Right kidney (tissue), 9 donors: ENCODE measurements at places on chromosomes 4 and X.

DNA sequence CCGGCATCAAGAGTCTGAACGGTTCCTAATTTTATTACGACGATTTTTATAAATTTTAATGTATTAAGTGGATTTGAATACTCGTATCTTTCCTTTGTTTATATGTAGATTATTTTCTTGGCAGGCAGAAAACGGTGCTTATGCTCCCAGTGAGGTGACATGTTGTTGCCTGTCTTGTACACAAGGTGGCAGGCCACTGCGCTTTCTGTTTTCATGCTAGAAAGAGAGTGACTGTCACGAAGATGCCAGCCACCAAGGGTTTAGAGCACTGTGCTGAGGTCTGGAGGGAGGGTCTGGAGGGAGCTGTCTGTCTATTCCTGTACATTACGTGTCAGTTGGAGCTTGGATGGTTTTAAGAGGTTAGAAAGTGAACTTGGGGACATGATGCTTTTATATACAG is 87.7 kb downstream of the SHROOM2 start:
- no peak for DNase-seq

GRCh38 chr4:25401066-25401465 is 24.0 kb downstream of the ANAPC4 start:
- no peak for DNase-seq

- no peak for DNase-seq
Measured at GRCh38 chrX:142036116-142036515, 132.4 kb downstream of the MAGEC1 start.

DNA sequence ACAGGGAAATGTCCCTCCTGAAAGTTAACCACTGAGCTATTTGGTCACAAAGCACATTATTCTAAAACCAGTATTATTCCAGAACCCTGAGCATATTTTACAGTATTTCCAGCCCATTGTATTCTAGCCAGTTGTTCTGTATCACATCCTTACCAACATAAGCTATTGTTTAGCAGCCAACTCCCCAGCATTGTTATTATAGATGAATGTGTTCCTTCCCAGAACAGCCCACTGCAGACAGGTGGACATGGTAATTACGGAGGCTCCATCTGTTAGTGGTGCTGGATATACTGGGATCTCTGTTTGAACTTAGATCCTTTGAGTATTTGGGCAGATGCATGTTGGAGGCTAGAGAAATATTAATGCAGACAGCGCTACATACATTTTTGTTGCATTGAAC is 126.1 kb downstream of the MGST2 start:
- no peak for DNase-seq

GRCh38 chrX:153470411-153471363 is at the start of gene HAUS7:
HAUS7 (minus strand) TSS chrX:153470576; CDS start chrX:153470557, 19 bp downstream.
- peak; percentile 55 for DNase-seq

- DNase-seq: no peak
Measured at GRCh38 chr4:10738826-10739489, 54.4 kb upstream of the CLNK start.

DNA sequence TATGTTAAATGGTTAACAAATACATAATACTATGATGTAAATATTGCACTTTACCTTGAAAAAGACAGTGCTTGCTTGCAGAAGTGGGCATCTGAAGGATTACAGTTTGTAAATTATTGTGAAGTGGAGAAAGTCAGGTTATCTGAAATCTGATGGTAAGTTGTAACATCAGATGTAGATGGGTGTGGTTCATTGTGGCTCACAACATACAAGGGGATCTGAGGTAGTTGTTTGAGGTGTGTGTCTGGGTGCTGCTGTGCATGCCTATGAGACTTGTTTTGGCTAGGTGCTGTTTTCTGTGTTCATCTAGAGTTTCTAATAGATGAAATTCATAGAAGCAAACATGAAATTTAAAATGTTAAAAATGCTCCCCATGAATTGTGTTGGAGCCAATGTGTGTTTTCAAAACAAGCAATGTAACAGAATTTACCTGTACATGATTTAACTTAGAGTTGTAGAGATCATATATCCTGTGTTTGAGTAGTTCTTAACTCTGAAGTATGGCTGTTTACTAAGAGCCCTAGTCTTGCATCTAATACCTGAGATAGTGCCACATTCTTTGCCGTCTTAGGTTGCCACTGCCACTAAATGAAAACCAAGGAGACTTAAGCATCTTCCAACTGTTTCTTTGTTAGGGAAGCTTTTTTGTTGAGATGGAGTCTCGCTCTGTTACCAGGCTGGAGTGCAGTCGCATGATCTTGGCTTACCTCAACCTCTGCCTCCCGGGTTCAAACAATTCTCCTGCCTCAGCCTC is 11.9 kb upstream of the NDUFC1 start:
- no peak for DNase-seq

GRCh38 chrX:15471028-15471427 is 22.1 kb downstream of the PIR start:
- DNase-seq: peak; percentile 6

DNA sequence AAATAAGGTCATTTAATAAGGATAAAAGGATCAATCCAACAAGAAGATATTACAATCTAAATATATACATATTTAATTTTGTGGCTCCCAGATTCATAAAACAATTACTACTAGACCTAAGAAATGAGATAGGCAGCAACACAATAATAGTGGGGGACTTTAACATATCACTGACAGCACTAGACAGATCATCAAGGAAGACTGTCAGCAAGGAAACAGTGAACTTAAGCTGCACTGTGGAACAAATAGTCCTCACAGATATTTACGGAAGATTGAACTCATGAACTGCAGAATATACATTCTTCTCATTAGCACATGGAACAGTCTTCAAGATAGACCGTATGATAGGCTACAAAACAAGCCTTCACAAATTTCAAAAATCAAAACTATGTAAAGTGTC is 56.1 kb upstream of the NAP1L2 start:
- DNase-seq: no peak

- DNase-seq: no peak
Measured at GRCh38 chr4:150909116-150909515, 106.0 kb downstream of the LRBA start.

DNA sequence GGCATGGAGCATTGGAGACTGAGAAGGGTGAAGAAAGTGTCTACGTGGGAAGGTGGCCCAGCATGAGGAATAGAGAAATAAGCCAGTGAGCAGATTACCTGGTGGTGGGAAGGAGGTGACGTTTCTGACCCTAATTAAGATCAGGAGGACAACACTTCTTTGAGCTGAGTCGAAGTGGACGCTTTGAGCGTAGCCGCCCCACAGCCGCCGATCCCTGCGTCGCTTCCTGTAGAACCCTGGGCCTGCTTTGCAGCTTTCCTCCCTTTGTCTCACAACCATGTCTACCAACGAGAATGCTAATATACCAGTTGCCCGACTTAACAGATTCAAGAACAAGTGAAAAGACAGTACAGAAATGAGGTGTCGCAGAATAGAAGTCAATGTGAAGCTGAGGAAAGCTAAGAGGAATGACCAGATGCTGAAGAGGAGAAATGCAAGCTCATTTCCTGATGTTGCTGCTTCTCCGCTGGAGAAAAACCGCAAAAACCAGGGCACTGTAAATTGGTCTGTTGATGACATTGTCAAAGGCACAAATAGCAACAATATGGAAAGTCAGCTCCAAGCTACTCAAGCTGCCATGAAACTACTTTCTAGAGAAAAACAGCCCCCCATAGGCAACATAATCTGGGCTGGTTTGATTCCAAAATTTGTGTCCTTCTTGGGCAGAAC is 6.4 kb upstream of the ANTXR2 start:
- no peak for DNase-seq

DNA sequence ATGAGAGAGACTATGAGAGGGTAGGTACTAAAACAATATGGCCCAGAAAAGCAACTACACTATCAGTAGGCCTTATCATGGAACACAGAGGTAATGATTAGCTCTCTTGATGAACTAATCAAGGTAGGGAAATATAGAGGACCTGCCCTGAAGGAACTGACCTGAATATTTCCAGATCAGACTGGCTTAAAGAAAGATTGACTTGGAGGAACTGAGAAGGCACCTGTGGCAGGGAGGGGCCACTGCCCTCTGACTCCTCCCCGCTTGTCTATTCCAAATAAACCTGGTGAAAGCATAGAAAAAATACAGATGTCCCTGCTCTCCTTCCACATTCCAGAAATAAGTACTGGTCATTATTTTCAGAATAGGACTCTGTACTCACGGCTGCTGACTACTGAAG is 5.5 kb downstream of the RPS6KA6 start:
- no peak for DNase-seq

GRCh38 chr4:7816771-7817170 is 122.9 kb downstream of the AFAP1 start:
- no peak for DNase-seq

- peak; percentile 13 for DNase-seq
Measured at GRCh38 chrX:47143894-47144625, 442 bp downstream of the NDUFB11 start.

GRCh38 chr4:52317361-52317879 is 266.3 kb downstream of the SPATA18 start:
- no peak for DNase-seq

DNA sequence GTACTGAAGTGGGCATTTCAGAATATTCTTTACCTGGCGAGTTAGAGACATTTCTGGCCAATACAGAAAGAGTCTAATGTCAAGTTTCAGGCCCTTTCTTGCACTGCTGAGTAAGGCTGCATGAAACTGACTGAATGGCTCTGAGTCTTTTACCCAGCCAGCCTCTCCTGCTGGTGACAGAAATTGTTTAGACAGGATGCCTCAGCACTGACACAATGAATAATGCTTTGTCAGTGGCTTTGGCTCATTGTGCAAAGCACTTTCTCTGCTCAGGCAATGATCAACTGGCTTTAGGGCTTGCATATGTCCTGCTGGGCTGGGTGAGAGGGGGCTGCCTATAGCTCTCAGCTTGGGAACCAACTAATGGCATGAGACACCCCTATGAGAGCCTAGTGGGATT is 45.5 kb downstream of the CLNK start:
- no peak for DNase-seq

DNA sequence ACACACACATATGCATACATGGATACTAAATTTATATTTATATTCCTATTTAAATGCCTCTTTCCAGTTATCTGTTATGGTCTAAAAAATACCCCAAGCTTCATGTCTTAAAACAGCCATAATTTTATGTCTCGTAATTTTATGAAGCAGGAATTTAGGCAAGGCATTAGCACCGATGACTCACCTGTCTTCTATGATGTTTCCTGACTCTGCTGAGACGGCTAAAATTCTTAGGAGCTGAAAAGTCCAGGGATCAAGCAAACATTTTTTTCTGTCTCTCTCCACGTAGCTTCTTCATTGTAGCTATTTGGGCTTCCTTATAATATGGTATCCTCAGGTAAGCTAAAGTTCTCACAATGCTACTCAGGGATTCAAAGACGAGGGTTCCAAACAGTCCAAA is 930.3 kb downstream of the STIM2 start:
- no peak for DNase-seq

DNA sequence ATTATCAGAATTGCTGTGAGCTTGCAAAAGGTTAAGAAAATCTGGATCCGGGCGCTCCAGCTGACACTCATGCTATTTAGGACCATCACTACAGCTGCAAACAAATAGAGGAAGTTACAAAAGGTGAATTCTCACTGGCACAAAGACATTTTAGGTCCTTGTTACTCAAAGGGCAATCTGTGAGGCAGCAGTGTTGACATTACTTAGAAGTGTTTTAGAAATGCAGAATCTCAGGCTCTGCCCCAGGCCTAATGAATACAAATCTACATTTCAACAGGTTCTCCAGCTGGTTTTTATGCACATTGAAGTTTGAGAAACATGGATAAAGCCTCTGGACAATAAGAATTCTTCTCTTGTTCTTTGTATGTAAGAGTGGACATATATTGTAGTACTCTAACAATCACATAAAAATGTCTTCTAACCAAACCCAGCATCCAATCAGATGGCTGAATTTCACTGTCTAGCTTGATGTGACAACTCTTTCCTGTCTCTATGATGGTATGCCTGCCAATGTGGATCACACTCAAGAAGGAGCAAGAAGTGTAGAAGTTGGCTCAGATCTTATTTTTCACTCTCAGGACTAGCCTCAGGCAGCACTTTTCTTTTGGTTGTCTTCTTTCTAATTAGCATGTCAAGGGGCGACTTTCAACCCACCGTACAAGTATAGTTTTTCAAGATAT is 18.8 kb downstream of the SLC7A11 start:
- DNase-seq: no peak

DNA sequence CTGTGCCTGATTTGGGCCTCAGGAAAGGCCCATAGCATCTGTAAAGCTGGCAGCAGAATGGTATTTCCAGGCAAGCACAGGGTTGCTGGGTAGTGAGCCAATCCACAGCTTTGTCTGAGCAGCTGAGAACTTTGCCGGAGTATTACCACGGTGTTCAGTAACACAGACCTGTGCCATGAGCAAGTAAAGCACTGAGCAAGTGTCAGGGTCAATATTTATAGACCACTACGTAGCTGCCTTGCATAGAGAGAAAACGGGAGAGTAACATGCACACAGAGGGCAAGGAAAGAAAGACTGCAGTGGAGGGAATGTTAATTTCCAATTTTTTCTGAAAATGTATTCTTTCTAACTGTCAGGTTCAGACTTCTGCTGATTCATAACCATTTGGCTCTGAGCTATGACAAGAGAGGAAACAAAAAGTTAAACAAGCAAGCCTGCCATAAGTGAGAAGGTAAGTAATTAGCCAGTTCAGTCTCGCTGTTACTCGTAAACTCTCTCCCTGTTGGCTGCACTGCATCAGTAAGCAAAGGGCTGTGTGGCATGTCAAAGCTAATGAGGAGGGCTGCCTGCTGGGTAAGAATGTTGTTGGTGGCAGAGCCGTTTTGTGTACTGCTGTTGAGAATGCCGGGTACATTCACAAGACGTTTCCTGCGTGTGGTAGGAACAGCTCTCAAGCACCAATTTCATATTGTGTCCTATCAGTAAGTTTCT is 238.1 kb downstream of the BMPR1B start:
- DNase-seq: peak; percentile 57

DNA sequence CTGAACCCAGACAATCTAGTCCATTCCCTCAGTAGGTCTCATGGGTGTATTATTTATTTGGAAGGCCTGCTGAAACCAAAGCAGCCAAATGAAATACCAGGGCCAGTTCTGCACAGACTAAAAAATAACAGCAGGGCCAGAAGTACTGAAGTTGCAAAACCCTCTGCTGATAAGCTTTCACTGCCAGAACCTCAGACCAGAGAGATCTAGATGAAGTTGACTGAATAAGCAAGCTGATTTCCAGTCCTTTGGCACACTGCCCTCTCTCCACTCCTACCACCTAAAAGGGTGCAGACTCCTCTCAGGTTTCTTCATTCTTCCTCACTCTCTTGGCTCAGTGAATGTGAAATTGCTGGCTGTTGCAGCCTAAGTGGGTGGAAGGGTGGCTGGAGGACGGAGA is 276.7 kb upstream of the KLF3 start:
- DNase-seq: no peak
